ENCODE measurements at places on chromosomes 16 and 17.
A peak's percentile ranks its signal among the peaks of the same experiment; 100 is the strongest.

- no peak for DNase-seq
These were observed 20.1 kb downstream of the KANSL1 start for GRCh38 chr17:46173153-46173552.

DNA sequence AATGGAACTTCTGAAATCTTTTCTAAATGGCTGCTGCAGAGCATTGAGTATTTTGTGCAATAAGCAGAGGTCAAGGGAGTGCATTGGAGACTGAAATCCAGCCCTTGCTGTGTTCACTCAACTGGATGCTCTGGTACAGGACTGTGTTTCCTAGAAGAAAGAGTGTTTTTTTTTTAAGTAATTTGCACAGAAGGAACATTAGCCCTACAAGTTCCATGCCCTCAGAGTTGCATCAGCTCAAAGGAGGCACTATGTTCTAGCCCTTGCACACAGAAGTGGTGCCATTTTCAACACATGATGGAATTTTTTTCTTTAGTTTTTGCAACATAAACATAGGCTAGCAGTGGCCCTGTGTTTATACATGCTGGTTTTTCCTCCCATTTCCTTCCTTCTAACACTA is 144.1 kb upstream of the HLF start:
- peak; percentile 13 for DNase-seq

DNA sequence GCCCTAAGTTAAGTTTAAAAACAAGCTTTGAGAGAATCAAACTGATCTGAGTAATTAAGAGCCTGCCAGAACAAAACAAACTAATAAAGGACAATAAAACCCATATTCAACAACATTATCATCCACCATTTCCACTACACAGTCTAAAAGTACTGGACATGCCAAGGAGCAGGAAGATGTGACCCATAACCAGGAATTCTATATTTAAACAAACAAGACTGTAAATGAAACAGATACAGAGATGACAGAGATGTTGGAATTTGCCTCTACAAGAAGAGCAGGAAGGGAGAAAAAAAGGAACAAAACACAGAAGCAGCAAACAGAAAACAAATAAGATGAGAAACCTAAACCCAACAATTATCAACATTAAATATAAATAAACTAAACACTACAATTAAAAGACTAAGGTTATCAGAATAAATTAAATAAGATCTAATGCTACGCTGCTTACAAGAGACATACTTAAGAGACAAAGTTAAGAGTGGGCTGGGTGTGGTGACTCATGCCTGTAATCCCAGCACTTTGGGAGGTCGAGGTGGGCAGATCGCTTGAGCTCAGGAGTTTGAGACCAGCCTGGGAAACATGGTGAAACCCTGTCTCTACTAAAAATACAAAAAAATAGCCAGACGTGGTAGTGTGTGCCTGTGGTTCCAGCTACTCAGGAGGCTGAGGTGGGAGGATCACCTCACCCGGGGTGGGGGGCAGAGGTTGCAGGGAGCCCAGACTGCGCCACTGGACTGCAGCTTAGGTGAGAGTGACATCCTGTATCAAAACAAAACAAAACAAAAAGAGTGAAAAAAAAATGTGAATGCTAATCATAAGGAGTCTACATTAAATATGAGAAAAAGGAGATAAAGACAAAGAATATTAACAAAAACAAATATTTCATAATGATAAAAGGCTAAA is 50.6 kb downstream of the CREBBP start:
- no peak for DNase-seq

DNA sequence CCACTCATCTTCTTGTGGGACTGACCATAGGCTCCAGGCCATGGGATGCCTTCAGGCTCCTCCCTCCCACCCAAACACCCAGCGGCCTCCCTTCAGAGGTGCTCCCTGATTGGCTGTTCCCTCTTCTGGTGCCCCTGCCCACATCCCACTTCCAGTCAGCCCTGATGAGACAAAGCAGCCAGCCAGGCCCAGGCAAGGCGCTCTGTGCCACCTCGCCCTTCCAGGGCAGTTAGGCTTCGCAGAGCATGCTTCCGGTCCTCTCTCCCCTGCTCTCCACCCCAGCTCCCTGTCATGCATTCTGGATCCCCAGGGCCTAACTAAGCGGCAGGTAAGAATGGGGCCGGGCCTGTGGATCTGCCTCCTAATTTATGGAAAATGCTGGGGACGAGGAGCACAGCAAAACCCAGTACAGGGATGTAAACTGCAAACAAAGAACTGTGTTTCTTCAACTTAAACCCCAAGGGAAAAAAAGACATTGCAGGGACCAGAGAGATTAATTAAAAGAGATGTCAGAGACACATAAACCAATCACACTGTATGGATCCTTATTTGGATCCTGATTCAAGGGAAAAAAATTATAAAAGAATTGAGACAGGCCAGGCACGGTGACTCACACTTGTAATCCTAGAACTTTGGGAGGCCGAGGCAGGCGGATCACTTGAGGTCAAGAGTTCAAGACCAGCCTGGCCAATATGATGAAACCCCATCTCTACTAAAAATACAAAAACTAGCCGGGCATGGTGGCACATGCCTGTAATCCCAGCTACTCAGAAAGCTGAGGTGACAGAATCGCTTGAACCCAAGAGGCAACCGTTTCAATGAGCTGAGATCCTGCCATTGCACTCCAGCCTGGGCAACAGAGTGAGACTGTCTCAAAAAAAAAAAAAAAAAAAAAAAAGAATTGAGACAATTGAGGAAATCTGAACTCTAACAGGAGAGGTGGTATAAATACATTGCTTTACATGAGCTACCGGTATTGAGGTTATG is 26.0 kb downstream of the ZDHHC7 start:
- no peak for DNase-seq

DNA sequence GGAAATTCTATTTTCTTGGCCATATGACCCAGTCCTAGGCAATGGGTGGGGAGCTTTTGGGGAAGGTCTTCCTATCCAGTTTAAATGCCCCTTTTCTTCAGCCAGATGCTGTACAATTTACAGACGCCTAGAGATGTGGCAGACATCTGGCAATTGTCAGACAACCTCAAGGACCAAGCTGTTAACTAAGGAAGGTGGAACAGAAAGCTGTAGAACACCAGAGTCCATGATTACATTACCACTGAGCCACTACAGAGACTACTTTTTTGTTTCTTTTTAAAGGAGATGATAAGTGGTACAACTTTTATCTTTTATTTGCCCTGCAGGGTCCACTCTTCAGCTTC is 21.1 kb upstream of the CORO6 start:
- DNase-seq, result no peak

DNA sequence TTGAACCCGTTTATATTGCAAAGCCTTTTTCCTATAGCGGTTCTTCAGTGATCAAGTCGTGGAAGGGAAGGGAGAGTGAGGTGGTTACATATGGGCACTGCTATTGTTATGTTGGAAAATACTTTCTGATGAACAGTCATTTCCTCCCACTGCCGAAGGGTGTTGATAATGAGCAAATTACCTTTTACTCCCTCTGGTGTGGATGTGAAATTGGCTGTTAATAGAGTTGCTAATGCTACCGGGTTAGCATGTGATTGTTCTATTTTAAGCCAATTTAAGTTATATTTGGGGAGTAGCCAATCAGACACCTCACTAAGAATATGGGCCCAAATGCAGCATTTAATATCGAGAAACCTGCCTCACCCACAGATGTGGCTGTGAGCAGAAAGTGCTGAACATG is 15.6 kb upstream of the PMFBP1 start:
- DNase-seq, result no peak

- DNase-seq, result no peak
These were observed 2.0 kb downstream of the AKAP10 start for GRCh38 chr17:19975601-19976000.

DNA sequence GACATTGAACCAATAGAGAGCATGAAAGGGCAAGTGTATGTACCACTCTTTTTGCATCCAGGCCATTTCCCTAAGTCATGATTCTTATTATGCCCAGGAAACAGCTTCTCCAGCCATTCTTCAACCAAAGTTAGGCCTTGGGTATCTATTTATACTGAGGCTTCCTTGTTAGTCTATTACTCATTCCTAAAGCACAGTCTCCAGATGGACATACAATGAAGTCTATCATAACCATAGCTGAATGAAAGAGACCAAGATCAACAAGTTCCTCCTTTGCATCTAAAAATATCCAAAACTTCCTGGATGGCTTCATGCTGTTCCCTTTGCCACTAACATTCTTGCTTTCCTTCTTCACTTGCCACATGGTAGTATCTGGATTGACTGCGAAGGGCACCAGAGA is 265.9 kb downstream of the CDH8 start:
- no peak for DNase-seq

DNA sequence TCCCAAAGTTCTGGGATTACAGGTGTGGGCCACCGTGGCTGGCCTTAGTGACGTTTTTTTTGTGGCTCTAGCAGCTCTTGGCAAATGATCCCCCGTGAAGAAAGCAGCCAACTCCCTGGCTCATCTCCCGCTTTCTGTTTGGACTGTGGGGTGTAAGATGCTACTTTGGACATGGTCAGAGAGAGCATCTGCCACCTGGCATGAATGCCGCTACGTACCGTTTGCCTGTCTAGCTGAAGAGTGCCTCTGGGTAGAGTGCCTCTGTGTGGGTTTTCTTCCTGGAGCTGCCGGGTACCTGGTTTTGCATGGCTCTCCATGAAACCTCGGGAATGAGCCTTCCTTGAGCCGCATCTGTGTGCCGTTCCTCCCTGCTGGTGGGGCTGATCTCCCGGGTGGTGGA is 34.3 kb downstream of the NDEL1 start:
- no peak for DNase-seq

All from retina (tissue), 1 donor.